ENCODE measurements at places on chromosomes 1 and 21.

DNA sequence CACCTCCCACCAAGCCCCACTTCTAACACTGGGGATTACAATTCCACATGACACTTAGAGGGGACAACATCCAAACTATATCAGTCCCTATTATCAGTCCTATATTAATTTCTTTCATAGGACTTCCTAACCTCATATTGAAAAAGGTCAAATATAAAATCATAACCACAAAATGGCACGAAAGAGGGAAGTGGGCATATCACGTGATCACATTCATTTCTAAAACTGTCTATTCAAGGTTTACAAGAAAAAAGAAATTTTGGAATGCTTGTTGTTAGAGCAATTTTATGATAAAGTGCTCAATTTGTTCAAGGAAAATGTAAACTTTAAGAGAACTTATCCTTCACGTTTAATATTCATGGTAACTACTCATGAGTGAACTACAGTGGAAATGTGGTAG is 13.2 kb upstream of the CDC7 start:
- no peak for DNase-seq

DNA sequence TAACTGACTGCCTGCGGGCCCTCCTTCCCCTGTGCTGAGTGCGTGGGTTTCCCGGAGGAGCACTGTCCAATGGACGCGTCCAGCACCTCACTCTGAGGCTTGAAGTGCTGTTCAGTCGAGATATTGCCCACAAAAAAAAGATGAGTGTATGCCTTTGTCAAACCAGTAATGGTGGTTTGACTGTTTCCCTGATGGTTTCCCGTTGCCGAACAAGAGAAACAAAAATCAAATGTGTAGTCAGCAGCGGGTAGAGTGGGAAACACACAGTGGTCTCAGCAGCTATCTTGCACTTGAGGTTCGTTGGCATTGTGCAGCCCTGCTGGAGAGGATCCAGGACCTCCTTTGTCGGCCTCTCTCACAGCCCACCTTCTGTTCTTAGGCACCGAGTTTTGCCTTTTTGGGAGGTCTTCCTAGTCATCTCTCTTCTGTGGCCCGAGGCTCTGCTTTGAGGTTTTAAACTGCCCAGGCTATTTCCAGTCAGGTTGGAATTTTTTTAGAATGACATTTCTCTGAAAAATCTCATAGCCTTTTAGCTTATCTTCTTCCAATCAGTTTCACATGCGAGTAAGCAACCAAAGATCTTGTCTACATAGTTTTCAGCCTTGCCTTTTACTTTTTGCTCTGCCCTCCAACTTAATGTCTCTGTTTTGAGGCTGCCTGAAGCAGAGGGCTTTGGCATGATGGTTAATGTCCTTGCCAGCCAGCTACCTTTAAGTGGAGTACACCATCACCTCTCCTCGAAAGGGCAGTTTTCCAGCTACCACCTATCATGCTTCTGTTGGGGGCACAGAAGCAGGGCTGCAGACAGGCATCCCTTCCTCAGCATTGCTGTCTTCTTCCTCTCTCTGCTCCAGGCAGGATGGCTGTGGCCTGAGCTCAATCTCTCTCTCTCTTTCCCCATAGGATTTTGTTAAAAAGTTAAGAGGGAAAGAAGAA is 132.3 kb downstream of the URB2 start:
- no peak for DNase-seq

DNA sequence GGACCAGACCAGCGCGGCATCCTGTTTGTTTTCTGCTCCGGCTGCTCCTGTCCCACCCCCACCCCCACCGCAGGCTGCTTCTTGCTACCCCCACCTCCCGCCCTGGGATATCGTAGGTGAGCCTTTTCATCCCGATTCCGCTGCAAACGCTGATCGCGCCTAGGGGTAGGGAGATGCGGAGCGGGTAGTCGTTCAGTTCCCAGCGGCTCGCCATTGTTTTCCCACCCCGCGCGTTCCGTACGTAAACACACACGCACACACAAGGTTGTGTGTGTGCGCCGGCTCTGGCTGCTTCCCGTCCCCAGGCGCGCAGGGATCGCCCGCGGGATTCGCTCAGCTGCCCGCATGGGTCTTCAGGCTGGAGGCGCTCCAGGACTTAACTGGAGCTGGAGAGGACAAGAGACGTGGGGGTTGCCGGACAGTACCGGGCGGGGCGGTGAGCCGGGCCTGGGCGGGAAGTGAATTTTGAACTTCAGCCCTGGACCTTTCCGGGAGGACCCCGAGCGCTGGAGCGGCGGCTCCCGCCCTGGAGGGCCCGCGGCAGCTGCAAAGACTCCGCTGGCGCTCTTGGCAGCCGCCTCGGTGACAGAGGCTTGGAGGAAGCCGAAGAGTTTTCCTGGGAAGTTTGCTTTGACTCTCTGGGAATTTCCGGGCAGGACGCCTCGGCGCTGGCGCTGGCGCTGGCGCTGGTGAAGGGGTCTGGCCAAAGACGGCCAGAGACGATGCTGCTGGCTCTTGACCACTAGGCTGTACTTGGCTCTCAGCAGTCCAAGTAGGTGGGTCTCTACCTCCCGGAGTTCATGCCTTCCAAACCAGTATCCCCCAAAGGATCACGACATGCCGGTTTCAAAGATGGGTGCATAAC is 1.6 kb downstream of the SOX13 start:
- DNase-seq = peak; percentile 71

DNA sequence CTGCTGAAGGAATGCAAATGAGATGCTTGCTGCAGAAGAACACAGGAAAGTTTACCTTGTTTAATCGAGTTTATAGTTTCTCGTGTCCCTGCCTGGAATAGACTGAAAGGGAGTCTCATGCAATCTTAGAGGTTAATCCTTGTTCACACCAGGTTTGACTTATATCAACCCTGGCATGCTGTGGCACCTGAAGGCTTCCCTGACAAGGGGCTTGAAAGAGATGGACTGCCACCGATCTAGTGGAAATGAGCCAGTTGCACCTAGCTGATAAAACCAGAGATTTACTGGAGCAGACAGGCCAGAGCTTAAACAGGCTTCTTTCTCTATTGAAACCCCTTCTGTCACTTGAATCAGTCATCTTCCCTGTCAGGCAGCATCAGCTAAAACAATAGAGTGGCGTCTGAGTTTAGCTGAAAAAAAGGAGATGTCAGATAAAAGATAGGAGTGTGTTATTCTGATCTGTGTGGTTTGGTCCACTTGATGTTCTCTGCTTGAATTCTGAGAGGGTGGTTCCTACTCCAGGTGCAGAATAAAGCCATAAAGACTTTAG is 349.7 kb downstream of the RWDD3 start:
- no peak for DNase-seq

DNA sequence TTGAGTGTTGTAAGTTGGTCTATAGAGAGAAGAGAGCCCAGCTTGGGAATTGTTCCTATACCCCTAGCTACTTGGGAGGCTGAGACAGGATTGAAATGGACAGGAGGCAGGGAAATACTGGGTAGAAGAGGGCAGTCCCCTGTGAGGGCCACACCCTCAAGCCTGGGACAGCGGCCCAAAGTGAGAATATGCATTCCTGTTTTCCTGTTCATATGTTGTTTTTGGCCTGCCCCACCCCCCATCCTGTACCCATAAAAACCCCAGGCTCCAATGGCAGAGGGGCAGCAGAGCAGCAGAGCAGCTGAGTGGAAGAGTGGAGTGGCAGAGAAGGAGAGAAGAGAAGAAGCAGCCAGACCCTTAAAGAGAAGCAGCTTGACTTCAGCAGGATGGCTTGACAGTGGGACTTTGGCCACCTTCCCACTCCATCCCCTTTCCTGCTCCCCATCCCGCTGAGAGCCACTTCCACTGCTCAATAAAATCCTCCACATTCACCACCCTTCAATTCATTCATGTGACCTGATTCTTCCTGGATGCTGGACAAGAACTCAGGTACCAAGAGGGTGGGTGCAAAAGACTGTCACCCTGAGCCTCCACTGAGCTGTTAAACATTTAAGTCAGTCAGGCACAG is 70.6 kb upstream of the PUM1 start:
- no peak for DNase-seq

DNA sequence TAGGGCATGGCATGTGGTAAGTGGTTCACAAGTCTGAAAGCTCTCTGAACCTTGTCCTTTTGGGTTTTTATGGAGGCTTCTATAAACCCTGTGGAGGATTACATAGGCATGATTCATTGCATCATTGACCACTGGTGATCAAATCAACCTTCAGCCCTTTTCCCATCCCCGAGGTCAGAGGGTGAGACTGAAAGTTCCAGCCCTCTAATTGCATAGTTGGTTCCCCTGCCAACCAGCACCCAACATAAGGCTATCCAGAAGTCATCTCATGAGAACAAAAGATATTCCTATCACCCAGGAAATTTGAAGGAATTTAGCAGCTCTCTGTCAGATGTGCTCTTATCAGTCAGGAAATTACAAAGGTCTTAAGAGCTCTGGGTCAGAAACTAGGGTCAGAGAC is 89.5 kb upstream of the ARTN start:
- DNase-seq = no peak

GRCh38 chr1:12620488-12620865 is 2.5 kb upstream of the DHRS3 start:
- DNase-seq = no peak

Data from anterior cingulate cortex (tissue), 58 donors.